ENCODE measurements at places on chromosomes 13 and 19.
A peak's percentile ranks its signal among the peaks of the same experiment; 100 is the strongest.

GRCh38 chr19:42816894-42817293 lies 51.4 kb upstream of the PSG8 start:
- DNase-seq: no peak

- DNase-seq: no peak
Measured at GRCh38 chr19:10086591-10087192, 575 bp downstream of the SHFL start.

GRCh38 chr13:43528992-43529391 lies 257.8 kb downstream of the ENOX1 start:
- DNase-seq: no peak

DNA sequence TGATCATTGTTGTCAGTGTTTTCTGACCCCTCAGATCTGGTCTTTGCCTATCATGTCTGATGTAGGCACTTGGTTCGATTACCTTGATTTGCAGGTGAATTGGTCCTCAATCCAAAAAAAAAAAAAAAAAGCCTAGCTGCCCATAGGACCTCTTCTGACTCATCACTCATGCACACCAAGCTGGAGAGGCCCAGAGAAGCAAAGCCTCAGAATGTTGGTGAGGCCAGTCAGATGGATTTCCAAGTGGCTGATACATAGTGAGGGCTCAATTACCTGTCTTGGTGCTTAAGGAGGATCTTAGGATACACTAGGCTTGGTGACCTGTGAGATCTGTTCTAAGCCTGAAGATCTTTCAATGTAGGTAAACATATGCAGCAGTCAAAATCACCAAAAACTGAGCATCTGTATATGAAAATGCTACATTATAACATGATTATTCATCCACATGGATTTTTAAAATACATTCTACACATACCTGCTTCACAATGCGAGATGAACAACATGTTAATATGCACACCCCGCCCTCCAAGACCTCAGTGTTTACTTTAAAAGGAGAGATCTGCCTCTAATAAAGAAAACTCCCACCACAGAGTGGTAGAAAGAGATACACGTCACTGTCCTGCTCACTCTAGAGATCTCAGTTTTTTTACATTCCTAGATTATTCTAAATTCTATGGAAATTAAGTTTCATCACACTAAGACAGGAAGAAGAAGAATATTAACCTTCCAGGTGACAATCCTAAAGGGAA lies 79.9 kb upstream of the RAP2A start:
- no peak for DNase-seq

DNA sequence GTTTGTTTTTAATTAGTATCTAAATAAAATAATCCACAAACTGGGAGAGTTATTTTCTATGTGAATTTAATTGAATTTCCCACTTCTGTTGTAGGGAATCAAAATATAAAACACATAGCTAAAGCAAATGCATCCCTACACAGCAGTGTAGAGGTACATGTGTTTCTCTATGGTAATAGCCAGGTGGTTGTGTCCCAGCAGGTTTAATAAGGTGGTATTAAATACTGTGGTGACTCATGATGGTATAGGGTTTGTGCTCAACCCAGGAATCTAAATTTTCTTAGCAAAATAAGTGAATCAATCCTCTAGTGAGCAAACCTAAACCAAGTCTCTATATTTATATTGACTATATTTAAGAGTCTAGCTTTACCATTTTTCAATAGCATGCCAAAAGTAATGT lies 30.0 kb downstream of the PCDH9 start:
- no peak for DNase-seq

DNA sequence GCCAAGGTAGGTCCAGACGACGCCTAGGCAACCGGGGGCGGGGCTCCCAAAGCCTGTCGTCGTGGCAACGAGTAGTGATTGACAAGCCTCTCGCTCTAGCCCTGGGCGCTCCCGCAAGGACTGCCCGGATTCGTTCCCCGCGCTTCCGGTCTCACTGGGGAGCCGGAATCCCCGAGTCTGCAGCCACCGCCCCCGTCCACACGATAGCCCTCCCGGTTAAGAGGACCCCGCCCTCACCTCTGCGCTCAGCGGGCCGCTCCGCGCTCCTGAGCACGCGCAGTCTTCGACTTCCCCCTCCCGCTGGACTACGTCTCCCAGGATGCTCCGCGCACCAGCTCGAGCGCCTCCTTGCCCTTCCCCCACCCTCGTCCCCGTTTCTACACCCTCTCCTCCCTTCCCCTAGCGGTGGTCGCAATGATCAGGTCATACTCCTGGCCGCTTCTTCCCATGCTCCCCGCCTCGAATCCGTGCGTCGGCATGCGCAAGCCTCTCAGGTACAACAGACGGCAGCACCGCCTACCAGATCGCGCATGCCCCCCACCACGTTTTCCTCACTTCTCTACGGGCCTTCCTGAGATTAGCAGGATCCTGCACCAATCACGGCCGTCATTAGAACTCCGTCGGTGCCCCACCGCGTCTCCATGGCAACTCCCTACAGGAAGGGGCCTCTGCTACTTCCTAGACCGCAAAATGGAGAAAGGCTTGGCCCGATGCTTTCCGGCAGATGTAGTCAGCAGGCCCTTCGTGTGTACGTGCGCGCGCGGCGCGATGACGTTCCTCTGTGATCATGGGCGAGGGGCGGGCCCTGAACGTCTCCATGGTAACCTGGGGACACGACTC lies at the start of gene MZF1:
TSS of gene MZF1 (minus strand) at position 518 of the 840 bp plus-strand sequence. CDS start 1,946 bp downstream, outside the sequence.
- DNase-seq: peak; percentile 99

DNA sequence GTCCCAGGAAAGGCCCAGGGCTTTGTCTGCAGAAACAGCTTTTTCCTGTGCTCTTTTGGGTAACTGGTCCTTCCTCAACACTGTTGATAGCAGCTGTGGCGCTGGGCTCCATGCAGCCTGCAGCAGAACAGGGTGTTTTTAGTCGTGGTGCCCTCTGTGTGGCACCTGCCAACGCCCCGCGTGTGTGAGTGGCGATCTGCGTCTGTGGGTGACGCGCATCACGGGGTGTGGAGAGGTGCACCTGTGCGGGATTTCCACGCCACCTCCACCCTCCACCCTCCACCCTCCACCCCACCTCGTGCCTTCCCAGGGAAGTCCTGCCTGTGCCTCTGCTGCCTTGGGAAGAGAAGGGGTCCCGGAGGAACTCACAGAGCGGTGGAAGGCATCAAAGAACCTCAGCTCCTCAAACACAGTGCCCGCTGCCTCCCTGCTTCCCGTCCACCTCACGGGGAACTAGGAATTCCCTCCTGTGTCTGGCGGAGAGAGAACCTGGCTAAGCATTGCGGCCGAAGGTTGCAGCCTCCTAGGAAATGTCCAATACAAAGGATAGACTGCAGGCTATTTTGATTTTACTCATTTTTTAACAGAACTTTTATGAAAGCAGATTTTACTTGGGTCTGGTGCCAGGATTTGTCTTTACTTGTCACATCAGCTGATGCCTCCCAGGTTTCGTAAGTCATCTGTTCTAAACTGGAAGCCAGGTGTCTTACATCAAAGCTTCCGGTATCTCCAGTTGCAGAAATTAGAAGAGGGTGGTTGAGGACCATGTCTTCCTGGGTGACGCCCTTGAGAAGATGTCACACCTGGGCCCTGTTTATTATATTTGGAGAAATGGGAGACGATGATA lies 84.0 kb downstream of the ATP11A start:
- no peak for DNase-seq

DNA sequence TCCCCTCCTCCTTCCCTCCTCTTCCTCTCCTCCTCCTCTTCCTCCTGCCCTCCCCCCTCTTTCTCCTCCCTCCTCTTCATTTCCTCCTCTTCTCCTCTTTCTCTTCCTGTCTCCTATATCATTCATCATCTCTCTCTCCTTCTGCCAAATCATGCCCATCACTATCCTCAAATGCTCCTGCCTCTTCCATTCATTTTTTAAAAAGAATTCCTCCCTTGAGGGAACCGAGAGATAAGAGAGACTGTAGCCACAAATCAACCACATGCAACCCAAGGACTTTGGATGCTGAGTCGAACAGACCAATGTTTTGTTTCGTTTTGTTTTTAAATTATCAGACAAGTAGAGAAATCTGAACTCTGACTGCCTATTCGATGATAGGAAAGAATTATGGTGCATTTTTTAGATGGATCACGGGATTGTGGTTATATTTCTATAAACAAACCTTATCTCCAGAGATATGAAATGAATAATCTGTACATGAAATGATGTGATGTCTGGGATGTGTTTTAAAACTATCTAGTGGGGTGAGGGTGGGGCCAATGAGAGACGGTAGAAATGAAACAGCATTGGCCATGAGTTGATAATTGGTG lies 9.5 kb upstream of the ZNF541 start:
- no peak for DNase-seq

- DNase-seq: peak; percentile 65
Measured at GRCh38 chr19:40466219-40466984, 399 bp upstream of the SPTBN4 start.

GRCh38 chr13:63086286-63086685 lies 1670.6 kb upstream of the PCDH20 start:
- DNase-seq: no peak

GRCh38 chr13:43883631-43884030 lies 3.9 kb downstream of the LACC1 start:
- no peak for DNase-seq

DNA sequence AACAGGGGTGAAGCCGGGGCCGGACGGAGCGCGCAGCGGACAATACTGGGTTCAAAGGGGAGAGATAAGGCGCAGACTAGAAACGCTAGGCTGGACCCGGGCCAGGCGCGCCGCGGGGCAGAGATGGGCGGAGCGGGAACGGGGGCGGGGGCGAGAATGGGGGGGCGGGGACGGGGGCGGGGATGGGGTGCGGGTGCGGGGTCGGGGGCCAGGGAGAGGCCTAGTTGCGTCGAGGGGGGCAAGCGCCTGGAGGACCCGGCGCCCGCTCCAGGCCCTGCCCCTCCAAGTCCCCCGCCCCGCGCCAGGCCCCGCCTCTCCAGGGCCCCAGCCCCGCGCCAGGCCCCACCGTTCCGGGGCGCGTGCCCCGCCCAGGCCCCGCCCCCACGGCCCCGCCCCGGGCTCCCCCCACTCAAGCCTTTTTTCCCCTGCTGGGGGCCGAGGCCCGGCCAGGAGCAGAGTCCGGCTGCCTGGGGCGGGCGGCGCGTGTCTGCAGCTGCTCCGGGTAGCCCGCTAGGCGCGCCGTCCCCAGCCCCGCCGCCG lies at the start of gene CERS4:
TSS of gene CERS4 (plus strand) at position 449 of the 540 bp plus-strand sequence. CDS start 41,707 bp downstream, outside the sequence.
- DNase-seq: peak; percentile 74

- no peak for DNase-seq
Measured at GRCh38 chr13:113061271-113061625, 44.3 kb upstream of the F7 start.

DNA sequence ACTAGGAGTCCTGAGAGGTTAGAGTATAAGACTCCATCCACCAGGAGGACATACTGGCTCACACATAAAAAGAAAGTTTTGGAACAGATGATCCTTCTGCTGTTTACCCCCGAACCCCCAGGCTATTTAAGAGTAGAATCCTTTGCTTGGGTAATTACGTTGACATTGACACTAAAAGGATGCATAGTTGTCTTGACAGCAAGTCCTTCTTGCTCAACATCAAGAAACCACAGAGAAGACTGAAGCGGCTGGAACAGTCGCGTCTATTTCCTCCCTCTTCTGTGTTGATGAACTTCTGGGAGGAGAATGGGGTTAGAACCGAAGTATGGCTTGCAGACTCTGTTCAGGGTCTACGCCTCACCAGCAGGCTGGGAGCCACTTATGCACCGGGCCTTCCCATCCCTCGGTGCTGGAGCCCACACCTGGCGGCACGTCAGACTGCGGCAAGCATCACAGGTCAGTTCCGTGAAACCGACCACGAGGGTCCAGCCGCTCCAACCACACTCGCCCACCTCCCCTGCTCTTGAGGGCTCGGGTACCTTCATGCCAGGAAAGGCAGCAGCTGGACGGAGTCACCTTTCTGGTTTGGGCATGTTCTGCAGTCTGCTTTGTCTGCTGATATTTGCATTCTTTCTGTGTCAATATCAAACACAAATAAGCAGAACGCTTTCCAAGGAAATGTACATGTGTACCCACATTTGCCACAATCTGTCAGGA lies 42.4 kb upstream of the RANBP3 start:
- DNase-seq: no peak

- no peak for DNase-seq
Measured at GRCh38 chr13:24286624-24287023, 22.8 kb upstream of the C1QTNF9 start.

GRCh38 chr13:26476111-26476781 lies 81.2 kb upstream of the WASF3 start:
- DNase-seq: no peak

DNA sequence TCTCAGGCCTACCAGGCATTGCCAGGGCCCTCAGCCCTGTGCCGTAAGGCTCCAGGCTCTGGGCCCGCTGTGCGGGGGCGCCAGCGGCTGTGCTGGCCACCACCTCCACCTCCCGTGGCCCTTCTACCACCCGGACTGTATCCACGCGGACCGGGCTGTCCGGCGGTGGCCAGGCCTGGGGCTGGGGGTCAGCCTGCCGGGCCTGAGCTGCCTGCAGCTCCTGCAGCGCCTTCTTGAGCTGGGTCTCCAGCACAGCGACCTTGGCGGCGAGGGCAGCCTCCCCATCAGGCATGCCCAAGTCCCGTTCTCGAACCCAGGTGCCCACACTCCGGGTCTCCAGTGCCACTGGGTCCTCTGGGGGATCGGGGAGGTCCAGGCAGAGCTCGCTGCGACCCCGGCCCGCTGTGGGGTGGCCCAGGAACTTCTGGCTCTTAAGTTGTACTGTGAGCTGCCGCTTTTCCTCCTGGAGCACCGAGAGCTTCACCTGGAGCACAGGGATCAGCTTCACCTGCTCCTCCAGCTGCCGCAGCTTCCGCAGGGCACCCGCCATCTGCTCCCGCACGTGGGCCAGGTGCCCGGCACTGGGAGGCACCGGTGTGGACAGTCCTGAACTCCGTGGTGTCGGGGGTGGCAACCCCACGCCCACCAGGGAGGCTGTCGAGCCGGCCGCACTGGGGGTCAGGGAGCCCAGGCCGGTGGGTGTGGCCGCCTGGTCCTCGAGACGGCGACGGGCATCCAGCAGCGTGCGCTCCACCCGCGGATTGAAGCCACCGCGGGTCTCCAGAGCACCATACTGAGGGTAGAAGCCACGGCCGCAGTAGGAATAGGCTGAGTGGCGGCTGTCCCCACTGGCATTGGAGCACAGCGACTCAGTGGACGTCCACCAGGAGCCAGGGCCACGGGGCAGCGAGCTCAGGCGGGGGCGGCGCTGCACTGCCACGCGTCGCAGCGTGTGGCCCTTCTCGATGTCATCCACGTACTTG lies 4.1 kb downstream of the KANK2 start:
- DNase-seq: no peak

- DNase-seq: no peak
Measured at GRCh38 chr13:111373486-111373885, 53.0 kb downstream of the TEX29 start.

DNA sequence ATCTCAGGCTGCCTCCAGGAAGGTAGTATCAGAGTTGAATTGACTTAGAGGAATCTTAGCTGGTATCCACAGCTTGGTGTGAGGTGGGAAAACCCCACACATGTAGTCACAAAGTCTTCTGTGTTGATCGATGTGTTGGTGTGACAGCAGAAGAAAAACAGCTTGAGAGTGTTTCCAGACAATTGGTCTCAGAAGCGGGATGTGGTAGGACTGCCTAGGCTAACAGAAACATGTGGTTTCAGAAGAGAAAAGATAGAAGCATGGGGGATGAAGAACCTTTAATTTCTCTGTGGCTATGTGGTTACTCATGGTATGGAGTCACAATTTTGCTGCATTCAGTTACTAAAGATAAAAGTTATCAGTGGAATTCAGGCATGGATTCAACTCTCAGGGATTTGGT lies 134.7 kb upstream of the SLITRK5 start:
- no peak for DNase-seq
